ENCODE measurements at places on chromosomes 2 and 18.

DNA sequence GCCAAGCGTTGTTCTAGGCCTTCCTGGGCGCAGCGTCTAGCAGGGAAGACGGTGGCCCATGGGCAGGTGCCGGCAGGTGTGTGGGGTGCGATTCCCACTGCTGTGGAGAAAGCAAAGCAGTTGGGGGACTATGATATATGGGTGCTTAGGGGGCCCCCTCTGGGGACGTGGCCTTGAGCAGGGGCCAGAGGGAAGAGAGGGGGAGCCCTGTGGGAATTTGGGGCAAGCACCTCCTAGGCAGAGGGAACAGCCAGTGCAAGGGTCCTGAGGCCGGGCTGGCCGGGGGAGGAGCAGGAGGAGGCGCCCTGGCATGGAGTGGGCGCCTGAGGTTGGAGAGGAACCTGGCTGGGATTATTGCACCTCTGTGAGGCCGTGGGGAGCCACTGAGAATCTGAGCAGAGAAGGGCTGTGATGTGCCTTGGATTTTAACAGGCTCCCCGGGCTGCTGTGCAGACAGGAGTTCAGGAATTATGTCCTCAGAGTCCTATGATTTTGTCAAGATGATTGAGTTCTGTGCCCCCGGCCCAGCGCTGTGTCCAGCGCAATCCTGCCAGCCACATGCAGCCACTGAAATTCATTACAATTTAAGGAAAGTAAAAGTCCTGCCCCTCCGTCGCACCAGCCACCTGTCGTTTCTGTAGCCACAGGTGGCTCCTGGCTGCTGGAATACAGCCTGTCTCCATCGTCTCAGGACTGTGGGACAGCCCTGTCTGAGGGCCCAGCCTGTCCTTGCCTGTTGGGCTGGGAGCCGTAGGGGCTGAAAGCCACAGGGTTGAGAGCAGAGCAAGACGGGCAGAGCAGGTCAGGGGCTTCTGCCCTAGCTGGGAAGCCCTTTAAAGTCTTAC is 9.1 kb upstream of the KLHL30 start:
- DNase-seq, result no peak

DNA sequence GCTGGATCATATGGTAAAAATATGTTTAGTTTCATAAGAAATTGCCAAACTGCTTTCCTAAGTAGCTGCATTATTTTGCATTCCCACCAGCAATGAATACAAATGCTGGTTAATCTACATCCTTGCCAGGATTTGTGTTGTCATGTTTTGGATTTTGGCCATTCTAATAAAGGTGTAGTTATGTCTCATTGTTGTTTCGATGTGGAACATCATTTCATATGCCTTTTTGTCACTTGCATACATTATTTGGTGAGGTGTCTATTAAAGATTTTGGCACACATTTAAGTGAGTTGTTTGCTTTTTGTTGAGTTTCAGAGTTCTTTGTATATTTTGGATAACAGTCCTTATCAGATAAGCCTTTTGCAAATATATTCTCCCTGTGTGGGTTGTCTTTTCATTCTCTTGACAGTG is 299.2 kb upstream of the TFPI start:
- DNase-seq, result no peak

DNA sequence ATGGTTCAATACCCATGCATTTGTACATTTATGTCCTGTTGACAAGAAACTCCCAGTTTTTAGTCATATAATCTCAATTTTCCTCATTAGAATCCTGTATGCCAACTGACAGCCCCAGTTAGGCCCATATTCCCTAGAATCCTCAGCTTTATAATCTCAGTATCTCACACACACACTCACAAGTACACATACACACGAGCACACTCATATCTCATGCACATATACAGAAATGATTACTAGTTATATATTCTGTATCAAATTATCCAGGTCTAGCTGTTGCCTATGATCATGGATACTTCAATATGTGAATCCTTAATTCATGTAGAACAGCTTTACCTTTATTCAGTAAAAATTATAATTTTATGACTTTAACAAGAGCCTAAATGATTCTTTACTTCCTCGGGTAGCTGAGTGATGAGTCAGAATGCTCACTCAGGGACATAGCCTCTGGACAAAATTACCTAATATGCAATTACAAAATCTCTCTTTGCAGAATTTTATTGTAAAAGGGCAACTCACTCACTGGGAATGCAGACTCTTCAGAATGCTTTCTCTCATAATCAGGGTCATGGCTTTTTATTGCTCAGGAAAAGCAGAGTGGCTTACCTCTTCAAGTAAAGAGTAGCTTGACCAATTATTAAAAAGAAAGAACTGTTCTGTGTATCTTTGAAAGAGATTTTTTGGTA is 193.6 kb upstream of the PIK3C3 start:
- peak; percentile 90 for DNase-seq

- peak; percentile 63 for DNase-seq
Observed at GRCh38 chr18:36828157-36828629, 609 bp downstream of the TPGS2 start.

DNA sequence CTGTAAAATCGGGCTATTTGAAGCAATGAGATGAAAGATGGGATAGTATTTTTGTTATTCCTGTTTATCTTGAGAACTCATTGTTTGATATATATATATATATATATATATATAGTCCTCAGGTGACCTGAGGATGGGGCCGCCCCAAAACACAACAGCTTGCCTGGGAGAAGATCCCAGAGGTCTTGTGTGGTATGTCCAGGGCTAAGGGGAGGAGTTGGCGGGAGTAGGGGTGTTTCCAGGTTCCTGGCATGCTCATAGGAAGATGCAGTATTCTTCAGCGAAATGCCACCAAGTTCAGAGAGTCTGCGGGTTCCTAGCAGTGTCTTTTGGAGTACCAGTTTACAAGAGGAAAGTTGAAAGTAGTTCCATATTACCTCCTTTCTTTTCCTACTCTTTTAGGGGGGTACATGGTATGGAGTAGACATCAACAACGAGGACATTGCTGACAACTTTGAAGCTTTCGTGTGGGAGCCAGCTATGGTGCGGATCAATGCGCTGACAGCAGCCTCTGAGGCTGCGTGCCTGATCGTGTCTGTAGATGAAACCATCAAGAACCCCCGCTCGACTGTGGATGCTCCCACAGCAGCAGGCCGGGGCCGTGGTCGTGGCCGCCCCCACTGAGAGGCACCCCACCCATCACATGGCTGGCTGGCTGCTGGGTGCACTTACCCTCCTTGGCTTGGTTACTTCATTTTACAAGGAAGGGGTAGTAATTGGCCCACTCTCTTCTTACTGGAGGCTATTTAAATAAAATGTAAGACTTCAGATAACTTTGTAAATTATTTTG is 18.3 kb downstream of the CCT7 start:
- DNase-seq, result no peak

DNA sequence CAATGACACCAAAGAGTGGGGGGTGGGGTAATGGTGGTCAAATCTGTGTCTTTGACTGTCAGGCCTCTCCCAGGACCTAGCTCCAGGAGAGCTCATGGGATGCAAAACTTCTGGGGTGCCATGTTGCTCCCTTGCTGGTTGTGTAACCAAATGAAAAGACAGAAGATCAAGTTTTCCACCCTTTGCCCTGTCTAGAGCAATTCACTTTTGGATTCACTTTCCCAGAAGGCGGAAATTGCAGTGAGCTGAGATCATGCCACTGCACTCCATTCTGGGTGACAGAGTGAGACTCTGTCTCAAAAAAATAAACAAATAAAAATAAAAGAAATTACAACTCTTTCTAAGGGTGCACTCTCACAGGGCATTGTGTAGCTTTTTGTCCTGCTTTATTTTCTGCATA is 34.9 kb upstream of the PLA2R1 start:
- no peak for DNase-seq

DNA sequence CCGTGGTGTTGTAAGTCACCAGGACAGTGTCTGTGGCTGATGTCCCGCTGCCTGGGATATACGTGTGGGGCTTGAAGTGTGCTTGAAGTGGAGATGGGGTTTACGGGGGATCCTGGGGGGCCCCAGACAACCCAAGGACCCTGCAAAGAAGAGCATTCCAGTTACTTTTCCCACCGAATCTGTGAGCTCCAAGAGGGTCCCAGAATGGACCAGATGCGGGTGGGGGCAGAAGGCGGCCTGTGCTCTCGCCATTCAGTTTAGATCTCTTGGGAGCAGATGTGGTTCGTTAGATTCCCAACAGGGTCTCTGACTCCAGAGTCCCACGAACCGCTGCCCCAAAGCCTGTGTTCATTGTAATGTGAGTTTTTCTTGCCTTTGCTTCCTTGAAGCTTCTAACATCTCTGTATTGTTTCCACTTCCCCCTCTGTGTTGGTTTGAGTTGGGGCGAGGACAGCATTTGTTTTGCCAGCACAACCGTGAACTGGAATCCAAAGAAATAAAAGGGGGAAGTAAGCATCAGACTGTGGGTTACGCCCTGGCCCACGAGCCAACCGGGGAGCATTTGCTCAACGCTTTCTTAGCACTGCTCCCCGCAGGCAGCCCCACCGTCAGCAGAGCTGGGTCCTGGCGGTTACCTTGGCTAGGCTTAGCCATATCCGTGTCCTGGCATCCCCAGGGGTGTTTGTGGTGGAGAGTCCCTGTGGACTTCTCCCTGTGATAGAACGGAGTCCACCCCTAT is 92.1 kb downstream of the SH3BP4 start:
- DNase-seq, result no peak

DNA sequence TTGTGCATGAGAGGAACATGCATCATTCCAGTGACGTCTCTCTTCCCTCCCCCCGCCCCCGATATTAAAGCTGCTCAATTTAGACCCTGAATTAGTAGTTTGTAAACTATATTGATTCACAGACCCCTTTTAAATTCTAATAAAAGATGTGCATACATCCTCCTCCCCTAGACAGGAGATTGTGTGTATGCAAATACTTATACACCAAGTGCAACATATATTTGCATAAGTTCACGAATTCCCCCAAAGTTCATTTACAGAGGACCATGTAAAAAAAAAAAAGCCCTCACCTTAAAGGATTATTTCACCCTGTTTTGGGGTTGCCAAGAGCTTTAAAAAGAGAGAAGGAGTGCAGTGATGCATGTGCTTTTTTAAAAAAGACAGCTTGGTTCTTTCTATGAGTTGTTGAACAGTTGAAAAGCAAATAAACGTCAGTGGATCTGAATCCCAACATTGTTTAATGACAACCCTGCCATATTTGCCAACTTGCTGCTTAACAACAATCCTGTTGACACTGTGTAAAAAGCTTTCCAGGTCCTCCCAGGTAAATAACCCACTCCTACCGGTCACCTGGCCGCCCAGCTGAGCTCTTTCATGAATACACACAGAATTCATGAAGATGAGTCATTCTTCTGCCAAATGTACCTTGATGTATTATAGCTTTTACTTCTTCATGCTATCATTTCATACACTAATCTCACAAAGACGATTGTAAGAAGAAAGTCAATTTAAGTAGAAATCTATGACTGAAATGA is 211.5 kb downstream of the IKZF2 start:
- no peak for DNase-seq

- no peak for DNase-seq
Observed at GRCh38 chr2:165420231-165420630, 49.3 kb upstream of the CSRNP3 start.

GRCh38 chr2:36058953-36059352 is 296.6 kb upstream of the CRIM1 start:
- peak; percentile 3 for DNase-seq

DNA sequence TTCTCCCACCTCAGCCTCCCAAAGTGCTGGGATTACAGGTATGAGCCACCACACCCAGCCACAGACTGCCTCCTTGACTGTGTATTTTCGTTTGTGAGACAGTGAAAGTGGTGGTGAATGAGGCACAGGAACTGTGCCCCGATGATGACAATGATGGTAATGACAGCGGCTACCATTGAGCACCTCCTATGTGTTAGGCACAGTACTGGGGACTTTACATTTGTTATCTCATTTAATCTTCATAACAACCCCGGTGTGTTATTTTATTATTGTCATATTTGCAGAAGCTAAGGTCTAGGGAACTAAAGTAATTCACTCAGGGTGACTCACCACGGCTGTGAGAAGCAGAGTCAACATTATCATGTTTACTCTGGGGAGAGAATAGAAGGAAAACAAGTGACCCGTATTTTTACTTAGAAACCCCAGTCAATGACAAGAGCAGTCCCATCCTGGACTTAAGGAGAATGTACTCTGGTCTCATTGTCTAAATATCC is 77.6 kb upstream of the ALPP start:
- DNase-seq, result no peak

GRCh38 chr2:53620981-53621380 is 146.6 kb upstream of the CHAC2 start:
- no peak for DNase-seq

DNA sequence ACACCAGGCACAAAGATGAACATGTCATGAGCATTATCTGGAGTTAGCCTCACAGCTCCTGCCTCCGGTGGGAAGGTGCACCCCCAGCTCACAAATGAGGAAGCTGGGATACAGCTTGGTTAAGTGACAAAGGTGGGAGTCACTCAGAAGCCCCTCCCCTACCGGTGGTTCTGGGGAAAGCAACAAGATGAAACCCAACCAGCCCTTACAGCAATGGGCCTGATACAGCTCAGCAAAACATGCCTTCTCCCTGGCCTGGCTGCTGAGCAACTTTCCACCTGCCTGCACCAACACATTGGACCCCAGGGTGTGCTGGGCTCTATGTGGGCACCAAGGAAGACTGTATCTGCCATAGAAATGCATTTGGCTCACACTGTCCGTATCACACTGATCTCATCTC is 113.2 kb downstream of the GYPC start:
- DNase-seq, result no peak

GRCh38 chr2:208097313-208097712 is 27.0 kb downstream of the CRYGD start:
- no peak for DNase-seq

- DNase-seq, result no peak
Observed at GRCh38 chr2:133400411-133400810, 167.9 kb downstream of the NCKAP5 start.
